Stimulated activated CD8-positive, alpha-beta memory T cell treated with anti-CD3 and anti-CD28 coated beads, Interleukin-4, amount 100 ng/mL, for 1 hour (primary cell): ENCODE measurements at places on chromosomes 4 and X.

GRCh38 chr4:3793545-3793944 lies 27.4 kb downstream of the ADRA2C start:
- no peak for DNase-seq

DNA sequence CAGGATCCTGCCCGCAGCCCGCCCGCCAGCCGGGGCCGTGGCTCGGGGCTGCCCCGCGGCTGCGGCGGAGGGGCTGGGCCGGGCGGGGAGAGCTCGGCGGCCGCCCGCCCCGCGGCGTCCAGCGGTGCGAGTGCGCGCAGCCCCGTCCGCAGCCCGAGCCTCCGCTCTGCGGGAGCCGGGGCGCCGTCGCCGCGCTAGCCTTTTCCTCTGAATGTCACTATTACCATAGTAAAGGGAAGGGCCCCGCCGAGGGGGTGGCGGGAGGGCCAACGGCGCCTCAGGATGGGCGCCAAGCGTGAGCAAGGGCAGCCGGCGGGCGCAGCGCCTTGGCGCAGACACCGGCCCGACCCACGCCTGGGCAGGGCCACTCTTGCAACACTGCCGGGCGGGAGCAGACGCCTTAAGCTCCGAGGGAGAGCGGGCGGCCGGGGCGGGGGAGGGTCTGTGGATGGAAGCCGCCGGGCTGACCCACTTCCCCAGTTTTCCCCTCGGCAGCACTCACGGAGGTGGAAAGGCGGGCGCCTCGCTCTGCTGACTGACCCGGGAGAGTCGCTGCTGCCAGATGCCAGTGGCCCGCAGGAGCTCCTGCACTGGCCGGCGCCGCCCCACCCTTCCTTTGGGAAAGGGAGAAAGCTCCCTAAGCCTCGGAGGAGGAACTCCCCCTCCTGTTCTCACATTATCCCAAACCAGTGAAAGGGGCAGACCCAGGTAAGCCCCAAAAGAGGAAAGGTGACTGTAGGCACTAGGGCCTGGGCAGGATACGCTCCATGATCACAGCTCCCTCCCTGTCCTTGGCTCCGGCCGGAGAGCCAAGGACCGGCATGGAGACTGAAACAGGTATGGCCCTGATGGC lies 329.4 kb downstream of the HNRNPD start:
- no peak for DNase-seq

DNA sequence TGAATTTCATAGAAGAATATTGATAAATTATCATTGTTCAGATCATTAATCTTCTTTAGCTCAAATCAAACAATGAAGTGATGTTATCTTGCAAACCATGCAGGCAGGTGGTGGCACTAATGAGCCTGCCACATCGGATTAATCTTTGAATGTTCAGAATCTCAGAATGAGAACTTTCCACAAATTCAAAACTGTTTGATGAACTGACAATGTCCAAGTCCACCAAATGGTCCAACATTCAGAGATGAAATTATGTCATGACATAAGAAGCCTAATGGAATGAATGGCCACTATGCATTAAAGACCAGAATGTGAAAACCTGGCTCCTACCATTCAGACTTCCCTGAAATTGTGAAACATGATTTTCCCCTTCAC lies 67.5 kb downstream of the SORBS2 start:
- no peak for DNase-seq

DNA sequence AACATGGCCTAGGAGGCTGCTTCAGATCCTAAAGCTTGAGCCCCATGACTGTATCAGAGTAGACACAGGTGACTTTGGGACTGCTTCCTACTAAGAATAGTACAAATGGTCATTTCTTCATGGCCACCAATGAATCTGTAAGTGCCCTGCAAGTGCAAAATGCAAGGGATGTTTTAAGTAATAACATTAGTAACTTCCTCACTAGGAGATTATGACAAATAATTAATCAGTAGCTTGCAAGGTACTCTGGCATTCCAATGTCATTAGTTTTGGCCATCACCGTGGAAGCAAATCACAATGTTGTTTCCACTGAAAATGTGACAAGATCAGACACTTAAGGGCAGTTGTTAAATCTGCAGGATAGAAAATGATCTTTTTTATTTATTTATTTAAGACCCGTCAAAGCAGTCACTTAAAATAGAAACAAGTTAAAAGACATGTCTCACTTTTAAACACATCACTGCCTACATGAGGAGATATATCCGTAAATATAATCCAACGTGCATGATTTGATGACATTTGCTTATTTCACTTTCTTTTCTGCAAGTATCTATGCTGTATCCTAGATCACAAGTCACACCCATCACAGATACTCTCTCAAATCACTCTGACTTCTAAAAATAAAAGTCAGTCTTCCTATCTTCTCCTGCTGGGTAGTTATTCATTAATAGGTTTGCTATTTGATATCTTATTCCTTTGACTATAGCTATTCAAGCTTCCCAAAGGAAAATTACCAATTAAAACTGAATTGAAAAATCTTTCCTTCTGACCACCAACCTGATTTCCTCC lies 400.6 kb downstream of the IL15 start:
- DNase-seq = no peak

GRCh38 chr4:105970371-105970770 lies 75.1 kb downstream of the NPNT start:
- DNase-seq = no peak

DNA sequence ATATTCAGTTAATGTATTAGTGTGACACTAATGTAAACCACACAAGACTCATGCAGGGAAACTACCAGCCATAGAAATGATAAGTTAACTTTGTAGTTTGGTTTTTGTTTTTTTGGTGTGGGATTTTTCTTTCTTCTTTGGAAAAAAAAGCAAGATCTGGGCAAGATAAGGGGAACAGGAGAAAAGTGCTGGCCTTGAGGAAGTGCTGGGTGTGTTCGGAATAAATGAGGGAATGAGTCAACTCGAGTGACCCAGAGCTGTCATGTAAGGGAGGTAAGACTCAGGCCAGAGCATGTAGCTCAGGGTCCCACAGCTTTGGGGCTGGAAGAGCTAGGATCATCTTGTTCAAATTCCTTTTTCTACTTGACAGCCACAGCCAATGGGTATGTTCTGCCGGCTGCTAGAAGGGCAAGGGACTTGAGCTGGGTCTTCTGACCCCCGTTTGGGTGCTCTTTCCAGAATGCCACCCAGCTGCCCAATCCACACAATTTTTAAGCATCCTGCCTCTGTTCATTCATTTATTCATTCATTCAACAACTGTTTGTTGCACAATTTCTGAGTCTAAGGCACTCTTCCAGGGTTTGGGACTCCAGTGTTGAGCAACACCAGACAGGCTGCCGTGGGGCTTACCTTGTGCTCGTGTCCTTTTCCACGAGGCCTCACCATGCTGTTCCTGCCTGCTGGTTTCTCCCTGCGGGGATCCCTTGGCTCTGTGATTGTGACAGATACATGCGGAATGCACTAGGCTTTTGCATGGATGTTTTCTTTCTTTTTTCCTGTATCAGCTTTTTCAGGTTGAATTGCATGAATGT lies 54.5 kb downstream of the CLDN34 start:
- no peak for DNase-seq

DNA sequence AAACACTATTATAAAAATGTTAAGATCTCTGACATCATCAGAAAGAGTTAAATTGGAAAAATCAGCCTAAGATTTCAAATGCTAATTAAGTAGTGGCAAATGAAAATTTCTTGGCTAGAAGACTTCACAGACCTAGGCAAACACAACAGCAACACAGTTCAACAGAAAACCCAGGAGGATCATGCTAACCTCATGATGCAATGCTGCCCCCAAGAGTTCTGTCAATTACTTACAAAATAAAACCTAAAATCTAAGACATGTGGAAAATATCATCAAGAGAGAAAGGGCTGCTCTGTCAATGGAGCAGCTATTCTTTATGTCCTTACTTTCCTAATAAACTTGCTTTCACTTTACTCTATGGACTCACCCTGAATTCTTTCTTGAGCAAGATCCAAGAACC lies 21.0 kb downstream of the S100G start:
- no peak for DNase-seq

DNA sequence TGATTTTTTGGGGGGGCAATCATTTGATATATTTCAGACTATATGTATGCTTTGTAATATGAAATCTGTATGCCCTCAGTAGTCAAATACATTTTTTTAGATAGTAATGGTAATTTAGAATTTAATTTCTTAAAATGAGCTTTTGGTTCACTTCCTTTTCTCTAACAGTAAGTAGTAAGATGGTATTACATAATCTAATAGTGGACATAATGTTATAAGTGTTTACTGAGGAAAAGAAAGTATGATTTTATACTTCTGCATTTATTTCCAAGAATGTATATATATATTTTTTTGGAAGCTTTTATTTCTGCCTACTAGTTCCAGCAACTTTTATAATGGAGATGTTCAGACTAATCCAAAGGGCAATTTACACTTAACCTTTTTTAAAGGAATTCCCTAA lies 1450.7 kb upstream of the TENM3 start:
- no peak for DNase-seq

- no peak for DNase-seq
Measured at GRCh38 chrX:121227888-121228287, 180.5 kb downstream of the GLUD2 start.

DNA sequence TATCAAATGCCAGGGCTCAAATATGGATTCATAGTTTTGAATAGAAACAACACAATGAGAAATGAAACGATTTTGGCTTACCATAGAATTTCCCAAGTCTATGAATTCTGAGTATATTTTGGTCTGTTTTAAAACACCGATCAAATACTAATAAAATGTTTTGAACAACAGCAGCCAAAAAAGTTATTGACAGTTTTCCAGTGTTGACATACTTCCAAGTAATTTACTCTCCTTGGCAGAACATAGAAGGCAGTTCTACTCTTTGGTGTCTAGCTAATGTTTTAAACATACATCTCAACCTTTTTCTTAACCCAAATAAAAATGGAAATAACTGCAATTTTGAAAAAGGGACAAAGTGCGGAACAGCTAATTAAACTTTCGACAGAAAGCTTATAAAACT lies 1419.8 kb downstream of the ADGRL3 start:
- DNase-seq = no peak

DNA sequence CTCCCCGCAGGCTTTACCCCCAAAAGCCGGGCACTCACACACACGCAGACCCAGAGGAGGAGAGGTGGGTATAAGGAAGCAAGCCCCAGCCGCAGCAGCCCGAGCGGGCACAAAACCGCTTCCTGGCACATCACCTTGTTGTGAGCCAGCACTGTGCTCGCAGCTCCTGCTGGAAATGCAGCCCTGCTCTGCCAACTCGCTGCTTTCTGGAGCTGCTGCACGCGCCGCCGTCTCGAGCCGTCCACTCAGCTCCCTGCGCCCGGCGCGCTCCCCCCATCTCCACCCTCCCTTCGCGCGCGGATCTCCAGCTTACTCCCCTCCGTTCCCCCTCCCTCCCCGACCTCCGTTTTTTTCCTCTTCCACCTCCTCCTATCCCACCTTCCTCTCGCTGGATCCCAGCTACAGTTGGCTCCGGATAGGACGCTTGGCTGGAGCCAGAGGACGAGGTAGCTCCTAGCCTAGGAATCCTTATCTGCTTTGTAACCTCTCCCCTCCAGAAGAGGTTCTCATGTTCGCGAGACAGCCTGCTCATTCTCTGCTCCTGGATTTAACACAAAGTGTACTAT lies at the start of gene SPOCK3:
Gene SPOCK3, minus strand, starts transcription at position 179 of the 566 bp plus-strand sequence.
- no peak for DNase-seq

- DNase-seq = no peak
Measured at GRCh38 chr4:115781528-115782146, 668.2 kb upstream of the NDST4 start.

GRCh38 chr4:153494562-153494961 lies 28.4 kb downstream of the TMEM131L start:
- no peak for DNase-seq

DNA sequence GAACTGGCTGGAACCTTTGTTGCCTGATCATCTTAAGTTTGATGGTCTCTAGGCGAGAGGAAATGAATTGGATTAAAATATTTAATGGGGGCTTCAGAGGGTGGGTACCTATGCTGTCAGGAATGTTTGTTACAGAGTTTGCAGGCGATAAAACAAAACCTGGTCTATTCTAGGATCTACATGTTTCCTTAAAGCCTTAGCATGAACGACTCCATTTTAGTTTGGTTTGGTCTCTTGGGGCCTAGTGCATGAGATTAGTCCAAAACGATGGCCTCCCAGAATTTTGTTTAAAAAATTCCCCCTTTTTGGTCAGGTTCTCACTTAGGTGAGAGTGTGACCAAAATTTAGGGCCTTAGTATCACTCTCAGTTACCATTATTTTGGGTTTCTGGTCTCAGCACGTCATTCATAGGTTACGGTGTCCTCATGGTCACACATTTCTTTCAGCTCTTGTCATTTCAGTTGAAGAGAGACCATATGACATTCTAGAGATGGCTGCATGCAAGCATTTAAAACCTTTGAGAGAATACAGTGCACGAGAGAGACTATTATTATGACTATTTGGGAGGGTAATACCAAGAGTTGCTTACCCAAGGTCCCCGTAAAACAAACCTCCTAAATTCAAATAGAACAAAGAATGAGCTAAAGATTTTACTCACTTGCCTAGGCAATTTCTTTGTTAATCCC lies 13.8 kb downstream of the MOB1B start:
- DNase-seq = no peak

DNA sequence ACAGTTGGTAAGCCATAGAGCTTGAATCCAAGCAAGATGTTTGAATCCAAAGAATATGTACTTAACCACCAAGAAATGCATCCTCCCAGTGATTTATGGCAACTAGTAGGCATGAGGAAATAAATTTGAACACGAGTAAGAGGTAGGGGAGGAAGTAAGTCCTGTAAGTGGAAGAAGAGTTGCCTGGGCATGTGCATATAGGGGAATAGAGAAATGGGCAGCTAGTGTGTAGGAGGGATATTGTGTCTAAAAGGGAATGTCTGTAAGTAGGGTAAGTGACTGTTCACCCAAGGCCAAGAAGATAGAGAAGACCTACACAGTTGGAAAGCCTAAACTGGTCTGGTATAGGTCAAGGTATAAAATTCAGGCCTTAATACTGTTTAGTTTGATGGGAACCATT lies 4.6 kb downstream of the SH3BGRL start:
- no peak for DNase-seq

DNA sequence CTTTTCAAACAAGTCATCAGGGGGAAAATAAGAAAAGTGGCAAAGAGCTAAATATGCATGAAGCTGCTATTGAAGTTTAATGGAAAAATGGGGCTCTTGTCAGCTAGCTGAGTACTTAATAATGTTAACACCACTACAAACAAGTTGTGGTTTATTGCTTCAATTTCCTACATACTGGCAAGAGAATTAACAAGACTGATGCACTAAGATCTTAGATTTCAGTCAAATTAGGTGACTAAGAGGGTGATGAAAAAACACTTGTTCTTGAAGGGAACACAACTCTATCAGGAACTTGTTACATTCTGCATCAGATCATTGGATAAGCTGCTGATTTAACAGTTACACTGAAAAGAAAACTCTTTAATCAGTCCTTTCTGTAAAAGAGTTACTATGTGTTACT lies 234.6 kb upstream of the AFF2 start:
- DNase-seq = no peak

GRCh38 chr4:142104041-142104440 lies 467.7 kb downstream of the IL15 start:
- no peak for DNase-seq

DNA sequence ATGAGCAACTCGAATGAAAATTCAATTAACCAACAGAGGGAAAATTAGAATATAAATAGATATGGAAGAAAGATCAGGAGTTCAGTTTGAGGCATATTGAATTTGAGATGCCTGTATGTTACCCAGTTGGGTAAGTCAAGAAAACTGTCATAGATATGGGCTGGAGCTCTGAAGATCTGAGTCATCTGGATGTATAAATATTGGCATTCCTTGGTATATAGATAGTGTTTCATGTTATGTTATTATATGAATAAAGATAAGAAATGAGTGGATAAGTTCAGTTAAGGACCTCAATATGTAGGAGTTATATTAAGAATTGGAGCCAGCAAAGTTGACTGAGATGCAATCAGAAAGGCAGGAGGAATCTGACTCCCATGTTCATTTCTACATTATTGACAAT lies 543.6 kb upstream of the SMIM31 start:
- no peak for DNase-seq

GRCh38 chr4:58587856-58588255 lies 1477.7 kb upstream of the IGFBP7 start:
- no peak for DNase-seq
